HCT116 (cell line): ENCODE measurements at places on chromosomes 7 and 10. TPM values are rescaled to one million over a fixed set of nuclear protein-coding genes. Genes with fewer than 3 reads are reported as not detected.

- no peak for DNase-seq
These were observed 17.3 kb downstream of the VPS26A start for GRCh38 chr10:69141304-69141703.

HPSE2 gene
- total RNA-seq: 0.05 TPM

GRCh38 chr7:150324373-150324961 is 1.1 kb upstream of the ACTR3C start:
- no peak for DNase-seq

DNA sequence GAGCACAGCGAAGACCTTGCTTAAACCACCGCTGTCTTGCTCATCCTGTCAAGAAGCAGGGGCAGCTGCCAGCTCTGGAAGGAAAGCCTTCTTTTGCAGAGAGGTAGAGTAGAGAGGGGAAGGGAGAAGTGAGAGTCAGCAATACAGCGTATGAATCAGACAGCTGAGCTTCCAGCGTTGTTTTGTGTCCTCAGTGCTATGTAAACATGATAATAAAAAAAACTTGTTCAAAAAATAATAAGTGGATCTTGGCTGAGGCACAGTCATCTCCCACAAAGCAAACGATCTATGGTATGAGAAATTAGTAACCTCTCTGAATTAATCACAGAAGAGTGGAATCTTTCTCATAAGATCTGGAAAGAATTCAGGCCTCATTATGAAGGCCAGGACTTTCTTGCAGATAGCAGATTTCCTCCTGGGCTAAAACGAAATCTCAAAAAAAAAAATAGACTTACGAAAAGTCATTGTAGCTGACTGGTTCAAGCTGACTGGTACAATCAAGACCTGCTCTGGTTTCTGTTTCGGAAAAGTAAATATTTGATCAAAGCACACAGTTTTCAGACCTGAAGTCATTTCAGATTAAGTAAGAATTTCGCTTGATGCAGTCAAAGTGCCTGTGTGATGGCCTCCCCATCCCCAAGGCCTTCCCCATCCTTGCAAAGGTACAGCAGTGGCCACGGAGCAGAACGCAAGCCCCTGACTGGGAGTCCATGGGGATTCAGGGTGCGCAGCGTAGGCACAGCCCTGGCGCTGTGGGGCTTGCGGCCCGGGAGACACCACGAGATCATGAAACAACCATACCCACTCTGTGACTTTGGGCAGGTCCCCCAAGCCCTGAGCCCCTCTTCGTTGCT is 29.4 kb downstream of the CHST15 start:
- DNase-seq: no peak

CAV1 gene
- total RNA-seq: 298 TPM

- no peak for DNase-seq
These were observed 10.9 kb downstream of the HPSE2 start for GRCh38 chr10:99224766-99225165.

ARHGEF35 gene
- 17.4 TPM for total RNA-seq

GRCh38 chr7:156667110-156667426 is 26.5 kb downstream of the RNF32 start:
- DNase-seq: no peak

GRCh38 chr7:25068502-25069213 is 56.4 kb downstream of the CYCS start:
- no peak for DNase-seq

TRIL gene
- not detected for total RNA-seq

RNF148 gene
- total RNA-seq: 0.22 TPM

HOXA10 gene
- total RNA-seq: 19.6 TPM

INPP5F gene
- total RNA-seq: 21.6 TPM

DNA sequence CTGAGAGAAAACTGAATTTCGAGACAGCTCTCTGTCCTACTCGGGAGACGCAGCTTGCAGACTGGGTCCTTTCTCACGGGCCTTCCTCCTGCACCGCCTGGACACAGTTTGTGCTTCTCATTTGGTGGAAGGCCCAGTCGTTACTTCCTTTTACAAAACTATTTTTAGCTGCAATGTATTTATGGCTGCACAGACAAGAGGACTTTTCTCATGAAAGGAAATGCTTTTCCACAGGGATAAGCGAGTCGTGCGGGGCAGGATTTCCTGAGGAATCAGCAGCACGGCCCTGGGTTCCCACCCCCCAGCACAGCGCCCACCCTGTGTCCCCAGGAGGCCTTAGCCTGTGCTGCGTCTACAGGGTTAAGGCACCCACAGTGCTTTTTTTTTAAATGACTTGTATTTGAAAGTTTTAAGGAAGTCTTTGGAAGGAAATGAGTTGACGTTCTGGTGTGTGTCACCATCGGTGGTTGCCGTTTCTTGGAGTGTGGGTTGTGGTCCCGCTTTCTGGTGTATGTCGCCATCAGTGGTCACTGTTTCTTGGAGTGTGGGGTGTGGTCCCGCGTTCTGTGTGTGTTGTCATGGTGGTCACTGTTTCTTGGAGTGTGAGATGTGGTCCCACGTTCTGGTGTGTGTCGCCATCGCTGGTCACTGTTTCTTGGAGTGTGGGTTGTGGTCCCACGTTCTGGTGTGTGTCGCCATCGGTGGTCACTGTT is 50.9 kb downstream of the INPP5A start:
- no peak for DNase-seq

DNA sequence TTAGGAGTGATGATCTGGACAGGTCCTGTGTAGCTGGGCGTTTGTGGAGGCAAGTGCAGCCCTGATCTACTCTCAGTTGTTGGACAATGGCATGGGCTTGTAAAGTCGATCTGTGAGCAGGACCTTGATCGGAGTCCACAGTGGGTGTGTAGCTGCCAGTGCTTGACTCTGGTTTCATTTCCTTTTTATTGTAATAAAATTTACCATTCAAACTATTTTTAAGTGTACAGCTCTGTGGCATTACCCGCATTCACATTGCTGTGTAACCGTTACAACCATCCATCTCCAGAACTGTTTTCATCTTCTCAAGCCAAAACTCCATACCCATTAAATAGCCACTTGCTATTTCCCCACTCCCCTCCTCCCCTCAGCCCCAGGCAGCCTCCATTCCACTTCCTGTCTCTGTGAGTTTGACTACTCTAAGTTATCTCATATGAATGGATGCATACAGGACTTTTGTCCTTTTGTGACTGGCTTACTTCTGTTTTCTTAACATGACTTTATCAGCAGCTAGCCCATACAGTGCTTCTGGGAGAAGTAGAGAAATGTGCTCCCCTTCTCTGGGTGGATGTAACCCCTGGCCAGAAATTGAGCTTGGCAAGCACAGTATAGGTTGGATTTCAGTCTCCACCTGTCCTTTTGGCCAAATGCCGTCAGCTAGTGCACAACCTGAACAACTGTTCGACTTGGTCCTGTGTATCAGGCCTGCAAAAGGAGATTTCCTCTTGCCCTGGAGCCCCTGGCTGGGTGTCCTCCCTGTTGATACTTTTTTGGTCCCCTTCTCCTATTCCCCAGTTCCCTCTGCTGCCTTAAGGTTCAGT is 180.0 kb downstream of the LRMDA start:
- no peak for DNase-seq

DNA sequence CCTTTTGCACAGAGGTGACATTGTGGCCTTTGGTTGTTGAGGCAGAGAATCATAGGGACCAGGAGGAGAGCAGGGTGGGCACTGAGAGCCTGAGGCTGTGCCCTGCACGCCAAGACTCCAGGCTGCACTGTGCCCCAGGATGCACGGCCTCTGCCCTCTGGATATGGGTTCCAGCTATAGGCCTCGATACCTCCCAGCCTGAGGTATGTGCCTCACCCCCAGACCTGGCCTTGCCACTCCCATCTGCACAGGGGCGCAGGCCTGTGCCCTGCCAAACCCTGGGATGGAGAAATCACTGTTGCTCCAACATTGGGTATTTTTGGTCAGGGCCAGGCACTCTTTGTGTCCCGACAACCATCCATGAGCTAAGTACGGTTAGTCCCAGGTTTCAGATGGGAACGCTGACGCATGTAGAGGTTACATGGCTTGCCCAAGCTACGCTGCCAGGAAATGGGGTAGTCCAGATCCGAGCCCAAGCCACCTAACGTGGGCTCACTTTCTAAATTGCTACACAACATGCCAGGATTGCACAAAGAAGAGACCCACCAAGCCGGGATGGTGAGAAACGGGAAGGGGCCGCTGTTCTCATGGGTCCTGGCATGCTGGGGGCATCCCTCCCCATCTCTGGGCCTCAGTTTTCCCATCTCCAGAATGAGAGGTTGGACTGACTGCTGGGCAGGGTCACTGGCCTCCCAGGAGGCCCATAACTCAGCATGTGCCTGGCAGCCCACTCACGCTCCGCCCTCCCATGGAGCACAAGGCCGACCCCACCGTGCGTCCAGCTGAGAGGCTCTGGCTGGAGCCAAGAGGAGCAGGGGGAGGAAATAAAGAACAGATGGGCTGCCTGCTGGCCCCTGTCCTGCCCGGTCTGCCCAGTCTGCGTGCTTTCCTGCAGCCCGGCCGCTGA is 44.2 kb downstream of the ZCCHC24 start:
- DNase-seq: no peak

GRCh38 chr7:8291397-8292141 is 29.6 kb upstream of the ICA1 start:
- DNase-seq: no peak
